ENCODE measurements at places on chromosomes 5 and 9.

GRCh38 chr5:130885691-130886090 lies 279.4 kb downstream of the HINT1 start:
- DNase-seq = no peak

DNA sequence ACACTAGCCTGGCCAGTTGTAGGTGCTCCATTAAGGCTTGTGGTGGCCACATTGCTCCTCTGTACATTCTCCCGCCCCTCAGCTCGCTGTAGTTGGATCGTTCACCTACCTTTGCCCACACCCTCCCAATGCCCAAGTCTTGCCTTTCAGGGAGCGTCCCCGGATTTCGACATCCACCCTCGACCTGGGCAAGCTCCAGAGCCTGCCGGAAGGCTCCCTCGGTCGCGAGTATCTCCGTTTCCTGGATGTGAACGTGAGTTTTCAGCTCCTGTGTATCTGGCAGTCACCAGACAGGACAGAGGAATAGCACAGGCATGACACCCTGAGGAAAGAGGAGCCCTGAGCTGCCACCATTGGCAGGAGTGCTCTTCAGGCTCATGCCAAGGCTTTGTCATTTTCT lies 3.0 kb downstream of the COQ4 start:
- DNase-seq = no peak

- DNase-seq = no peak
These were observed 140.1 kb downstream of the COX7C start for GRCh38 chr5:86757824-86758223.

DNA sequence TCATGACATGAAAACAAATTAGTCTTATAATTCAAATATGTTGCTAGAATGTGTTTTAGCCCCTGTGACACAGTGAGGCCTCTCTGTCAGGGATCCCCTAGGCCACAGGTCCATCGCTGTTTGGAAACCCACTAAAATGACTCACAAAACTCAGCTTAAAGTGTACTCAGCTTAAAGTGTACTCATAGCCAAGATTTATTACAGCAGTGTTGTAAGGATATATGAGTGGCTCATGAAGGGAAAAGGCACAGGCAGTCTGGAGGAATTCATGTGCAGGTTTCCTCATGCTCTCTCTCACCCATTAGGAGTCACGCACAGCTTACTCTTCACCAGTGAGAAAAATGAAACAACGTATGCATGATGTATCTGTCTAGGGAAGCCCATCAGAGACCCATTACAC lies 24.4 kb upstream of the TGFBI start:
- DNase-seq = no peak

- peak; percentile 98 for DNase-seq
These were observed at the start of gene RPS14 for GRCh38 chr5:150449517-150450339. RPS14 (minus strand) TSS chr5:150449739; CDS start chr5:150447733, 2,006 bp downstream.

- no peak for DNase-seq
These were observed 116.8 kb upstream of the SHB start for GRCh38 chr9:38185647-38186403.

GRCh38 chr5:157915638-157916037 lies 56.7 kb upstream of the CLINT1 start:
- peak; percentile 93 for DNase-seq

DNA sequence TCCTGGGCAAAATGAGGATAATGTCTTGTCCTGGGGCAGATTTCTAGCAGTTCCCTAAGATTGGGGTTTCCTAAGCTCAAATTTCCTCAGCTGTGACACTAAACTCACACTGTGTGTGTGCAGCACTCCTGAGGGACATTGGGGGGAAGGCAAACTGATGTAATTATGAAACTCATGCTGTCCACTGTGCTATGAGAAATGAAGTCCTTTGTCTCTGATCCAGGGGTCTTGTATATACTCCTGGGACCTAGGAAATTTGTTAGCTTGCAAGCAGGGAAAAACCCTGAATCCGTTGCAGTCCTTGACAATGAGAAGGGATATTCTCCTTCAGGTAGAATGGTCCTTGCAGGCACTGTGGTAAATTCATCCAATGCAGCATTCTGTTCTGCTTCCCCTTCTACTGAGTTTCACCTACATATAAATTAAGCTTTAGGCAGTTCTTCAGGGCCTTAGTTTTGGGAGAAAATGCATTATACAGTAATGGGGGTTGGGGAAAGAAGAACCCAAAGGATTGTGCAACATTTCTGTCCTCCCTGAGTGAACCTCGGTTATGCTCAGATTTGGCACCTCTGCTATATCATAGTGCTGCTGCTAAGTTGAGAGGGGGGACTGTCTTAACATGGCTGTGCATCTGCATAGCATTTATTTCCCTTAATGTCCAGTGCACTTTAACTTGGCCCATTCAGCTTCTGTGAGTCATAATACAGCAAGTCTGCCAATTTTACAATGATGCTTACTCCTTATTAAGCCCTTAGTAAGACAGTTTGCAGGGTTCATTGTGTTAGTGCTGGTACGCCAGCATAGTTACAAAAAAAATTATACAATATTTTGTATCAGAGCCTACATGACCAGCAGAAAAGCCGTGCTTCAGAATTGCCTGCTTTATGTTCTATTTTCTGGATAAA lies 80.2 kb downstream of the PJA2 start:
- DNase-seq = no peak

DNA sequence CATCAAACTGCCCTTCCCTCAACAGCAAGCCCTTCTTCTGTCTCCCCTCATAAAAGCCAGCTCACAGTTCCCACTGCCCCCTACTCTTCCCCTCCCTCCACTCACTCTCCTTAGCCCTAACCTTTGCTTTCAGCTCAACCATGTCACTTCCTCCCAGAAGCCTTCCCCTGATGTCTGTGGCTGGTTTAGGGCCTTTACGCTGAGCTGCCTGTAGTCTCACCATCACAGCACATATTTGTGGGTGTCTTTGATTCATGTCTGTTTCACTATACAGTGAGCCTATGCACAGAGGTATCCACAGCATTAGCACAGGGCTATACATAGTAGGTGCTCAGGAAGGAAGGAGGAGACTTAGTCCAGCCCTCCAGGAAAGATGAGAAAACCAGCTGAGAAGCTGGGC lies 34.7 kb downstream of the C9orf50 start:
- no peak for DNase-seq

DNA sequence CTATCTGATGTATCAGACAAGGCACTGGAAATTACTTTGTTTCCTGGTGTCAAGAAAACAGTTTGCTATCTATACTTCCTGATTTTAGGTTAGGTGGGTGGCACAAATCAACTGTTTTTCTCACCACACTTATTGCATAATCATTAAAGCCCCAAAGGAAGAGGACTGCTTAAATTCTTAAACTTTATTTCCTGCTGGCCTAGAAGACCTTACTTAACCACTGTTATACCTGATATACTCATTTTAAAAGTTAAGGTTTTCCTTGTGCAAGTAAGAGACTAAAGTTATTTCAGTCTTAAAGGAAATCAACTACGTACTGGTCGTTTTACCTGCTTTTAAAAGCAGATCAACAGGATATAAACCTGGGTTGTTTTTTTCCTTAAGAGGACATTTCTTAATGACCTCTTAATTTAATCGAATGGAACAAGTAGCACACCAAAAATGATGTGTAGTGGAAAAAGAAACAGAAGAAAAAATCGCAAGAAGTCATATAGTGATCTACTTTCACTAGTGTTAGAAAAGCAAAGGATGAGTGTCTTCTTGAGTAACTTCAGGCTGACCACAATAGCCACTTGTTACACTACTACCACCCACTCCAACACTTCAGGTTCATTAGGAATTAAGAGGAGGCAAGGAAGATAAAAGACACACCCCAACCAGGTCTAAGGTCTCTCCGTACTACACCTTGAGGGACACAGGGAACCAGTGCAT lies 974 bp downstream of the CLINT1 start:
- DNase-seq = no peak

- no peak for DNase-seq
These were observed 442.0 kb upstream of the MEF2C start for GRCh38 chr5:89324990-89325389.

- DNase-seq = peak; percentile 41
These were observed 19.9 kb downstream of the GOLM1 start for GRCh38 chr9:86079421-86079831.

DNA sequence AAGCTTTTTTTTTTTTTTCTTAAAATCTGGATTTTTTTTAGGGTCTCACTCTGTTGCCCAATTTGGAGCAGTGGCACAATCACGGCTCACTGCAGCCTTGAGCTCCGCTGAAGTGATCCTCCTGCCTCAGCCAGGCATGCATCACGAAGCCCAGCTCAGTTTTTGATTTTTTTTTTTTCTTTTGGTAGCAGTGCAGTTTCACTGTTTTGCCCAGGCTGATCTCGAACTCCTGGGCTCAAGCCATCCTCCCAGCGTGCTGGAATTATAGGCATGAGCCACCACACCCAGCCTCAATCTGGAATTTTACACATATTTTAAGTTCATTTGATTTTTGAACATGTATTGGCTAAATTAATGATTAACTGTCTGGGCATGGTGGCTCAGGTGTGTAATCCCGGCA lies 36.3 kb downstream of the TRIO start:
- no peak for DNase-seq

- DNase-seq = no peak
These were observed 27.7 kb downstream of the NDST1 start for GRCh38 chr5:150535611-150536010.

- no peak for DNase-seq
These were observed 183.9 kb upstream of the SH3GL2 start for GRCh38 chr9:17394881-17395510.

DNA sequence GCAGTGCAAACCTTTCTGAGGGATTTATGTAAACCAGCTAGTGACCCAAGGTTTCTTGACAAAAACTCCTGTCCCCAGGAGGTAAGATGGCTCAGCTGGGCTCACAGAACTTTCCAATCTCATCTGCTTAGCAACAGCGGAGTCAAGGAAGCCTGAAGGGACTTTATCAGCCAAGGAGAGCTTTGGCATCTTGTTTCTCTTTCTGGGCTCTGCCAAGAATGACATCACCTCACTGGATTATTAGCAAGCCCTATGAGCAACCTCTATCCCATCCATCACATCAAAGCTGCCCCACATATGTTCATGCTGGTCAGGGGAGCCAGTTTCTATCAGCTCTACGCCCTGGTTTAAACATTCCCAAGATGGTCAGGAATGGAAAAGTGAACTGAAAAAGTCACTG lies 461.3 kb downstream of the ENC1 start:
- no peak for DNase-seq

- no peak for DNase-seq
These were observed 276.7 kb downstream of the PLK2 start for GRCh38 chr5:58183078-58183785.

DNA sequence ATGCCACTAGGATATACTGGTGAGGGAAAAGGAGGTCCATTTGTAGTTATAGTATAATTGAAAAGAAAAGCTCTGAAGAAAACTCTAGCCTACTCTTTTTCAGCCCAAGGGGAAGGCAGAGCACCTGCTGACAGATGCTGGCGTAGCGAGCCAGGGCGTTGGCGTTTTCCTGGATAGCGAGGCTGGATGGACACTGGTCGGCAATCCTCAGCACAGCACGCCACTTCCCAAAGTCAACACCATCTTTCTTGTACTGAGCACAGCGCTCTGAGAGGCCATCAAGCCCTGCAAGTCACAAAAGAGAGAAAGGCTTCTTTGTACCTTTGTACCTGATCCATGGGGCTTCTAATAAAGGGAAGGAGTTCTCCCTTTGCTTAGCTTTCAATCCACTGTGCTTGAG lies 8.2 kb downstream of the ALDOB start:
- DNase-seq = no peak

DNA sequence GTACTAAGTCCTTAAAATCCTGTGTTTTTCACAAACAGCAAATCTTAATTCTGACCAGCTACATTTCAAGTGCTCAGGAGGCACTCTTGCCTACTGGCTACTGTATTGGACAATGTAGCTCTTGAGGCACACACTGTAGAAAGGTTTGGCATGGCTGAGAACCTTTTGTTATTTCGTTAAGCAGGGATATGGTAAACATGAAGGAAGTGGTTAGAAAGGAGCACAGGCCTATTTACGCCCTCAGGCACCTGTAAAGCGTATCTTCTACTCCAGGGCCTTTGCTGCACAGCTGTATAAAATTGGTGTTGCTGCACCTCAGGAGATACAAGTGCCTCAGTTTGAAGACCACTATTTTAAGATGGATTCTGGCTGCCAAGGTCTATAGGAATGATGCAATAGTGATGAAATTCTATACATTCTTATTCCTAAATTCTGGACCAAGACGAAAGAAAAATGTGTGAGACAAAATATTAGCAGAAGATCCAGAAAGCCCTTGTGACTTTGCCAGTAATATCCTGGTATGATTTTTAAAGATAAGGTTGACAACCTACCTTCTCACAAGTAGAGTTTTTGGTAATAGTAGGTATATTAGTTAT lies 9.3 kb upstream of the OTULIN start:
- no peak for DNase-seq

DNA sequence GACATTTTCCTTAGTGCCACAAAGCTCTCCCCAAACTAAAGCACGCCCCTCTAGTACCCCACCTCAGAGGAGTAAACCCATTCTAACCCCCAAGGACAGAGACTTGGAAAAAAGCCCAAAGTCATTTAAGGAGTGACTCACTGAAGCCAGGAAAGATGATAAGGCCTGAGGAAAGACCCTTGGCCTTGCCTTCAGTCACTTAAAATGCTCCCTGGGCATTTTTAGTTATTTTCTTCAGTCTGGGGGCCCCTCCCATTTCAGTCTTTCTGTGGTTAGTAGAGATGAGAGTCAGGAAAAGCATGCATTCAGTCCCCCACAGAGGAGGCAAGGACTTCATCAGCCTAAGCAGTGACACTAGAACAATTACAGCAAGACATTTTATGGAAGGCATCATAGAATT lies 13.7 kb upstream of the TLX3 start:
- DNase-seq = no peak

GRCh38 chr5:62299600-62299999 lies 6.4 kb upstream of the KIF2A start:
- DNase-seq = no peak

DNA sequence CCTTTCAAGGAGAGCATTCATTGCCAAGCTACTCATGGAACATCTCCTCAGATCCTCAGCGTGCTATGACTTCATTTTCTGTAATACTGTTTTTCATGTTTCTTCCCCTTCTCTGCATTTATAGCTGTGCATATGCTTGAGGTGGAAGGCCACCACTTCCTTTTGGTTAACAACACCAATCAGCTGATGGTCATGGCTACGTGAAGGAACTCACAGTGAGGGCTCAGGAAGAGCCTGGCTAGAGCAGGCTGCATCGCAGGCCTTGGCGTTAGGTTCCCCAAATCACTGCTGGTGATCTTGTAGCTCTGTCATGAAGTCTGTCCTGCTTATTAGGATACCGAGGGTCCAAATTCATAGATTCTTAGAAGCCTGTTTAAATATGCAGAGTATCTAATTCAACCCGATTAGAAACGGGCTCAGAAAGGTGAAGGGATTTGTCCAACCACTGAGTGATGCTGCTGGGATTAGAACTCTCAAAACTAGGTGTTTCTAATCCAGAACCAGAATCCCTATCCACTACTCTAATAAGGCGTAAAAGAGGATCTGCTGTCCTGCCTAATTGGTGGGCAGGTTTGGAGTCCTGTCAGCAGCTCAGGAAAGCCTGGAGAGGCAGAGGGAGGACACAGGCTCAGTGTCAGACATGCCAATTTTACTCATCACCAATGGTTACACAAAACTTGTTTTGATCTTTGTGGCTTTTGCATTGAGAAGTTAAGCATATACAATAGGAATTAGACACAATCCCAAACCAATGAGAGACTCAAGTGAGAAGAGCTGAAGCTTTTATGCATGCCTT lies 7.5 kb downstream of the SYK start:
- DNase-seq = no peak

Measured in stomach (tissue), 19 donors.